ENCODE measurements at places on chromosomes 7 and 10. TPM values are rescaled to one million over a fixed set of nuclear protein-coding genes. Genes with fewer than 3 reads are reported as not detected.

- DNase-seq = no peak
Measured at GRCh38 chr10:58239561-58240169, 28.0 kb downstream of the IPMK start.

DNA sequence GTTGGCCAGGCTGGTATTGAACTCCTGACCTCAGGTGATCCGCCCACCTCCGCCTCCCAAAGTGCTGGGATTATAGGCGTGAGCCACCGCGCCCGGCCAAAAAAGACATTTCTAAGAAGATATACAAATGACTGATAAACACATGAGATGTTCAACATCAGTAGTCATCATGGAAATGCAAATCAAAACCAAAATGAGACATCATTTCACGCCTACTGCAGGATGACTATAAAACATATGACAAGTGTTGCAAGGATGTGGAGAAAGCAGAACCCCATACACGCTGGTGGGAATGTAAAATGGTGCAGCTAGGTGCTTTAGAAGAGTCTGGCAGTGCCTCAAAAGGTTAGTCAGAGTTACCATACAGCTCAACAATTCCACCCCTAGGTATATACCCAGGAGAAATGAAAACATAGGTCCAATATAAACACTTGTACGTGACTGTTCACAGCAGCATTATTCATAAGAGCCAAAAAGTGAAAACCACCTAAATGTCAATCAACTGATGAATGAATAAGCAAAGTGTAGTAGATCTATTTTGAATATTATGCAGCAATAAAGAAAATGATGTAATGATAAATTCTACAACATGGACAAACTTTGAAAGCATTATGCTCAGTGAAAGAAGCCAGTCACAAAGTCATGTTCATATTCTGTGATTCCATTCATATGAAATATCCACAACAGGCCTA is 24.5 kb downstream of the TMEM209 start:
- DNase-seq = no peak

GRCh38 chr10:59287587-59288255 is 74.6 kb downstream of the FAM13C start:
- DNase-seq = no peak

The PLAU gene
- 5.2 TPM for total RNA-seq
